Naive thymus-derived CD8-positive, alpha-beta T cell (primary cell): ENCODE measurements at places on chromosomes 11 and 22. TPM values are rescaled to one million over a fixed set of nuclear protein-coding genes. Genes with fewer than 3 reads are reported as not detected.

Gene ABCG4
- not detected for total RNA-seq

- no peak for DNase-seq
Observed at GRCh38 chr11:133832096-133832990, 13.0 kb downstream of the SPATA19 start.

DNA sequence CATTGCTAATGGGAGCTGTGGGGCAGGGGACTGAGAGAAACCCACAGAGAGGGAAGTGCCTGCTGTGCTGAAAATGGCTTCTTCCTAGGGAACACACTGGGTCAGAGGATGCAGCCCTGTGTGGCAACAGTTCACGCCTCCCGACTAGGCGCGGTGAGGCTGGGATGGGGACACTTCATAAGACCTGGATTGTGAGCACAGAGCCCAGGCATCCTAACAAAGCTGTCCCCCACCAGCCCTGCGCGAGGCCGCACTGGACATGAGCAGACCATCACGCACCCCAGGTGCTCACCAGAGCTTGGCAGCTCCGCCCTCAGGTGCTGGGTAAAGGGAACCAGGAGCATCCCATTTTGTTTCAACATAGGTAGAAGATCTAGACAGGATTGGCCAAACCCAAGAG is 1.8 kb upstream of the KRTAP5-4 start:
- DNase-seq: no peak

- DNase-seq: no peak
Observed at GRCh38 chr11:126830216-126830806, 170.3 kb downstream of the KIRREL3 start.

- no peak for DNase-seq
Observed at GRCh38 chr22:33883561-33883960, 36.7 kb downstream of the LARGE1 start.
